PC-9 (cell line): ENCODE measurements at places on chromosomes 7 and 10. TPM values are rescaled to one million over a fixed set of nuclear protein-coding genes. Genes with fewer than 3 reads are reported as not detected.

ITIH2 gene
- total RNA-seq, result not detected in 2 replicates

PIP4K2A gene
- 16.1 and 21.4 TPM in 2 replicates for total RNA-seq

DNA sequence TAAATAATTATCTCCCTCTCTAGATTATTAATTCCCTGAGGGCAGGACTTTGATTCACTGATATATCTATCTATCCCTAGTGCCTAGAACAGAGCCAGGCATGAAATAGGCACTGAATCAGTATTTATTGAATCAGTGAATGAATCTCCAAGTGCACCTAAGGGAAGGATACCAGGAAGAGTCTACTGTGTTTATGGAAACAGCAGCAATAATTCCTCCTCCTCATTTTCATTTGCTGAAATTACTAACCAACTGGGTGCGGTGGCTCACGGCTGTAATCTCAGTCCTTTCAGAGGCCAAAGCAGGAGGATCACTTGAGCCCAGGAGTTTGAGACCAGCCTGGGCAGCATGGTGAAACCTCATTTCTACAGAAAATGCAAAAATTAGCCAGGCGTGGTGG lies 161.2 kb downstream of the TCF7L2 start:
- no peak for DNase-seq

GRCh38 chr7:18538554-18539250 lies 43.2 kb downstream of the HDAC9 start:
- no peak for DNase-seq

DNA sequence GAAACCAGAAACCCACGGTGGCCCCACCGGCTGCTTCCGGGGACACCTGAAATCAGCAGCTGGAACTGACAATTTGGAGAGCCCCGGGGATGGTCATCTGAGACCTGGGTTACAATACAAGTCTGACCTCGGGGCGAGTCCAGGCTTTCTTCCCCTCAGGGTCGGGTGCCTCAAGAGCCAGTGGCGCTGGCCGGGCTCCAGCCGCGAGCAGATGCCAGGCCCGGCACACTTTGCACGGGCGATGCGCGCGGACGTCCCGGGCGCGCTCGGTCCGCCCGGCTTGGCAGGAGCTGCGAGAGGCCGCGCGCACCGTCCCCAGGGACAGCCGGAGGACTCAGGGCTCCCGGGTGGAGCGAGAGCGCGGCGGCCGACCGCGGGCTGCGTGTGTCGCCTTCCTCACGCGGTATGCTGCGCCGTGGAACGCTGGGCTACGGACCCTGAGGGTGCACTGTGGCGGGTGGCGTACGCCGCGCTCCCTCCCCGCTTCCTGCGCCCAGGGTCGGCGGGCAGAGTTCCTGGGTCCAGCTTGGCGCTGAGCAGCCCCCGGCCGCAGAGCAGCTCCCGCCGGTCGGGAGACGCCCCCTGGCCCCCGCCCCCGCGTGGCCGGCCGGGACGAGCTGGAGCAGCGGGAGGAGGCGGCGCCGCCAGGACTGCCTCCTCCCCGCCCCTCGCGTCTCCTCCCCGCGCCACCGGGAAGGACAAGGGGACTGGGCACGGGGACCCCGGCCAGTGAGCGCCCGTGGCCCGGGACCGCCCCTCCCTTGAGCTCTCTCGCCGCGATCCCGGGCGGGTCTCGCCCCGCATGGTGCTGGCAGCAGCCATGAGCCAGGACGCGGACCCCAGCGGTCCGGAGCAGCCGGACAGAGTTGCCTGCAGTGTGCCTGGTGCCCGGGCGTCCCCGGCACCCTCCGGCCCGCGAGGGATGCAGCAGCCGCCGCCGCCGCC lies at the start of gene RBM20:
Gene RBM20 (plus strand): TSS at position 684 of the 945 bp plus-strand sequence. CDS start 119 bp downstream, at position 803.
- no peak for DNase-seq

DNA sequence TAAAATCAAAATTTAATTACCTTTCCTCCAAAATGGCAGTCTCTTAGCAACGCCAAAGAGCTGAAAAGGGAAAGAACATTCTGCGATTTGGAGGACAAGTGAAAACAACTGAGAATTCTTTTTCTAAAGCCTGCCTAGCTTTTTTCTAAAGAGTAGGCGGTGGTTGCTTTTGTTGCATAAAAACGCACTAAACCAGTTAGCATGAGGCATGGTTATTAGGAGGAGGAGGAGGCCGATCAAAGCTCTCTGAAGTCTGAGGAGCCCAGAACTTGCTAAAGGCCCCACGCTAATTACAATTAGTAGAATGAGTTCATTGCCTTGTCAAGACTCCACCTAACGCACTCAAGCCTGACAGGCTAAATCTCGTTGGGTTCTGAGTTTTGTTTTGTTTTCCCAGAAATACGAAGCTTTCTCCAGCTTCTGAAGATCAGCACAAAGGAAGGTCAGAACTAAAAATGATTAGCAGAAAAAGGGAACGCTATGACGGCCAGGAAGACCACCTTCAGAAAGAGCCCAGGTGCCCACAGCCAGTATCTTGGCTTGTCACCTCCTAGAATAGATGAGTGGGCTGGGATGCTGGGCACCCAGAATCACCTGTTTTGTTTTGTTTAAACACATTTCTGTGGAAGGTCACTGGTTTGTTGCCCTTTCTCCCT lies 72.0 kb downstream of the FGFR2 start:
- no peak for DNase-seq
